Colonic mucosa (tissue), 4 donors: ENCODE measurements at places on chromosomes 16 and 17. TPM values are rescaled to one million over a fixed set of nuclear protein-coding genes. Genes with fewer than 3 reads are reported as not detected.

Gene TMC6
- 108 TPM for total RNA-seq

Gene C17orf78
- total RNA-seq, result not detected

Gene NDRG4
- total RNA-seq, result 3.0 TPM

Gene SLC4A1
- not detected for total RNA-seq

Gene C16orf95
- 5.0 TPM for total RNA-seq

DNA sequence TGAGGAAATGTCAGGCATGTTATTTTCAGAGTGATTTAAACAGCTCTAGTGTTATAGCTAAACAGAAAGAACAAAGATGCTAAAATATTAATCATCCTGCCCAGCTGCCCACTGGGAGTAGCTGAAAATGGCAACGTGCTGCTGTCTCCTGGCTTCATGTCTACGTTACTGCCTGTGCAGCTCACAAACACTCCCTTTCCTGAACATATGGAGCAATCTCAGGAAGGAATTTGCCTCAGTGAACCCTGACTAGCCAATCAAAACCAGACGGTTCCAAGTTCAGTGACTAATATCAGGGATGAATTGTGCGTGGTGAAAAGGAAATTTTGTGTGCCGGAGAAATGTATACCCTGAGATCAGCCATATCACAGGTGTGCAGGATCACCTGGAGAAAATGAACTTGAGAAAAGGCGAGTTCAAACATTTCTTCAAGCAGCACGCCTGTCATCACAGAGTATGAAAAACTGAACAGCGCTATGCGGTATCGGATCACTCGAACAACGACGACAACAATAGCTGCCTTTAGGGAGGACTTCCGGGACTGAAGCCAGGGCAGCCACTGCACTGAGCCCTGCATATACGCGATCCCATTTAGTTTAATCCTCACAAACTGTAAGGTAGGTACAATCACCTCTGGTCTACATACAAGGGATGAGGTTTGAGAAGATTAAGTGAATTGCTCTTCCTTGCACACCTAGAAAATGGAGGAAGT lies 110.3 kb downstream of the STX8 start:
- DNase-seq, result no peak
- H3K36me3 ChIP-seq, result no peaks in the 10 kb centered on the region
- H3K27ac ChIP-seq, result no peak overlapping the region
- H3K27me3 ChIP-seq, result no peaks in the 10 kb centered on the region

DNA sequence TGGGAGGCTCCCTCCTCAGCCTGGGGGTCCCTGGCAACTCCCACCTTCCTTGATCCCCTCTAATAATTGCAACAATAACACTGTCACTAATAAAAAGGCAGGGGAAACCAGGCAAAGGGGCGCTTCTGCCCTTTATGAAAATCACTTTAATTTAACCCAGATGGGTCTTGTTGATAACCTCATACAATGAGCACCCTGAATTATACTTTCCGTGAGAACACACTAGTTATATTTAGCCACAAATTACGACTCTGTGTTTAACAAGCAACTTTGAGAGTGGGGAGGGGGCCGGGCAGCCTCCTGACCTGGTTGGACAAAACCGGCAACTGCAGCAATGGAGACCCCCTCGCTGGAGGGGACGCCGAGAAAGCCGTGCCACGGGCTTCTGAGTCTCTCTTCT lies 5.7 kb upstream of the BAHCC1 start:
- no peaks in the 10 kb centered on the region for H3K36me3 ChIP-seq
- DNase-seq, result no peak
- H3K4me1 ChIP-seq, result peaks cover 19% of the 10 kb centered on the region
- no peak overlapping the region for H3K4me3 ChIP-seq
- H3K27me3 ChIP-seq, result no peaks in the 10 kb centered on the region

DNA sequence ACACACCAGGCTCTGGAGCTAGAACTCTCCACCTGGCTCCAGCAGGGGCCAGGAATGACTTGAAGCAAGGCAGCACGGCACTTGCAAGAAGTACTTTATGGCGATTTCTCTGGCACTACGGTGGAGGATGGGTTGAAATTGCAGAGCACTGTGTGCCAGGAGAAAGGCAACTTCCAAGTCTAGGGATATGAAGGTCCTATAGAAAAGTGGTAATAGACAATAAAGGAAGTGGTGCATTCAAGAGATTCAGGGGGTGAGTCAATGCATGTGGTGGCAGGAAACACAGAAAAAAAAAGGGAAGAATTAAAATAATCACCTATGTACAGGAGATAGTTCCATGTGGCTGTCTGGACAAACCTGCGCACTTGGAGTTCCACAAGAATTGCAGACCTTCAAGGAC lies 240.3 kb upstream of the DYNLRB2 start:
- DNase-seq, result no peak
- H3K4me1 ChIP-seq, result no peaks in the 10 kb centered on the region
- H3K27me3 ChIP-seq, result no peaks in the 10 kb centered on the region

- H3K4me3 ChIP-seq, result no peak overlapping the region
- no peaks in the 10 kb centered on the region for H3K4me1 ChIP-seq
- H3K36me3 ChIP-seq, result no peaks in the 10 kb centered on the region
Measured at GRCh38 chr16:22728167-22728836, 85.7 kb upstream of the HS3ST2 start.

GRCh38 chr17:2844416-2844815 lies 48.2 kb downstream of the RAP1GAP2 start:
- peak overlapping the region; percentile 20 for H3K27ac ChIP-seq
- H3K36me3 ChIP-seq, result no peaks in the 10 kb centered on the region
- no peak overlapping the region for H3K4me3 ChIP-seq
- no peaks in the 10 kb centered on the region for H3K27me3 ChIP-seq
- peaks cover 4% of the 10 kb centered on the region for H3K4me1 ChIP-seq
